Fibroblast of lung (primary cell): ENCODE measurements at places on chromosomes 5 and 9.

DNA sequence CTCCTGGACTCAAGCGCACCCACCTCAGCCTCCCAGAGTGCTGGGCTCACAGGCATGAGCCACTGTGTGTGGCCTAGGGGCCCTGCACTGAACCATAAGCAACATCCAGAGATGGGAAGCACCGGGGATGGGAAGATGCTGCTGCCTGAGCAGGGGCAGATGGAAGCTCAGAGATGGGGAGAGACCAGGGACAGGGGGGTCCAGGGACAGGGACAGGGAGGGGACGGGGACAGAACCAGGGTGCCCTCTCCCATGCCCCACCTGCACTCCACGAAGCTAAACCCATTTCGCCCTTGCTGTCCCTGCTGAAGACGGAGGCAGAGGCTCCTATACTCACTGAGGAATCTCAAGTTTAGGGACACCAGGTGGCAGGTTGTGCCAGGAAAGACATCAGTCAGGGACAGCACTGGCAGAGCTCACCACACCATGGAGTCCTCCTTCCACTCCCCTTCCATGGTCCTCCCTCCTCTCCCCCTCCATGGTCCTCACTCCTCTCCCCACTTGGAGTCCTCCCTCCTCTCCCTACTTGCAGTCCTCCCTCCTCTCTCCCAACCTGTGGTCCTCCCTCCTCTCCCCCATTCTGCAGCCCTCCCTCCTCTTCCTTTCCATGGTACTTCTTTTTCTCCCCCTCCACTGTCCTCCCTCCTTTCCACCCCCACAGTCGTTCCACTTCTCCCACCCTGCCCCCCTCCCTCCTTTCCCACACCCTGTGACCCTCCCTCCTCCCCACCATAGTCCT lies 45.5 kb upstream of the LRRC14B start:
- no peak for DNase-seq

GRCh38 chr9:135521608-135522095 lies 412 bp downstream of the LCN1 start:
- no peak for DNase-seq

DNA sequence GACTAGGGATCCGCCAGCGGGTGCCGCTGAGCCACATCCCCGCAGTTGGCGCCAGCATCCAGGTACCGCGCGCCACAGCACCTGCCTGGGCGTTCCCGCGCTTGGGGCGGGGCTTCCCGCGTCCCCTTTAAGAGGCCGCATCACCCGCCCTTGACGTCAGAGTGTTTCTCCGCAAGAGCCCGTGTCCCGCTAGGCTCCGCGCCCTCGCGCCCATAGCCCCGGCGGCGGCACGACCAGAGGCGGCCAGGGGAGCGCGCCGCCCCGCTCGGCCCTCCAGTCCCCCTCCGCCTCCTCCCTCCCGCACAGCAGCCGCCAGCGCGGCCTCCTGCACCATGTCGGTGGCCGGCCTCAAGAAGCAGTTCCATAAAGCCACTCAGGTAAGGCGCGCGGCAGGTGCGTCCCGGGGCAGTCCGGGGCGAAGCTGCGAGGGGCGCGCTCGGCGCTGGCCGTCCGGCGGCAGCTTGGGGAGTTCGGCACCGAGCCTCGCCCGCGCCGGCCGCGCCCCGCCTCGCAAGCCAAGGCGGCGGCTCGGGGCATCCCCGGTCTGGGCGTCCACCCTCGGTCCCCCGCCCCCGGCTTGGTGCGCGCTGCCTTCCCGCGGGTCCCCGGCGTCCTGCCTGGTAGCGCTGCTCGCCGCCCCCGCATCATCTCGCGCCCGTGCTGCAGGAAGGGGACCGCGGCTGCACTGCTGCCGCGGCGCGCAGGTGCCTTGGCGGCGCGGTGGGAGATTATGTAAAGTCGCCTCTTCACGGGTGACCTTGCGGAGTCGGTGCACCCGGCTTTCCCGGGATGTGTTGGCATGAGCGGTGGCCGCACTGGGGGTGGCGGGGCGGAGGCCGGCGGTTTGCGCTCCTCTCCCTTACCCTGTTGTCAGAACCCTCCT lies at the start of gene SH3GL2:
Gene SH3GL2, plus strand, starts transcription at position 156 of the 883 bp plus-strand sequence.
- peak; percentile 28 for DNase-seq

DNA sequence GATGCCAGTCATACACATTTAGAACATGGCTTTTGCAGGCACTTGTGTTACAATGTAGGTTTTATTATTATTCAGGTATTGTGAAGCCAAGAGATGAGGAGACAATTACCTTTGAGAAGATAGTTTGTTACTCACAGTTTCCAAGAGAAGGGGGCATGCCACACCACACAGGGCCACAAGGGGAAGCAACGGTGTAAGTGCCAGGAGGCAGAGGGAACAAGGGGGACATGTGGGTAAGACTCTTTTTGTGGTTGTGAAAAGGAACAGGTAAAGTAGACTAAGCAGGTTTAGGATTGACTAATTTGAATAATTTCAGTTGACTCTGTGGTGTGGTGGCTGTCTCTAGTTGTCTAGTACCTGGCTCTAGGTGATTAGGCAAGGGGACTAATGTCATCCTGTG lies 191.2 kb downstream of the TRPM6 start:
- no peak for DNase-seq

- DNase-seq, result peak; percentile 61
Measured at GRCh38 chr5:27944471-27944870, 906.1 kb upstream of the CDH9 start.

GRCh38 chr9:2717385-2717784 lies at the start of gene KCNV2:
TSS of gene KCNV2 (plus strand) at chr9:2717510. CDS start at chr9:2717740, 230 bp downstream.
- no peak for DNase-seq

DNA sequence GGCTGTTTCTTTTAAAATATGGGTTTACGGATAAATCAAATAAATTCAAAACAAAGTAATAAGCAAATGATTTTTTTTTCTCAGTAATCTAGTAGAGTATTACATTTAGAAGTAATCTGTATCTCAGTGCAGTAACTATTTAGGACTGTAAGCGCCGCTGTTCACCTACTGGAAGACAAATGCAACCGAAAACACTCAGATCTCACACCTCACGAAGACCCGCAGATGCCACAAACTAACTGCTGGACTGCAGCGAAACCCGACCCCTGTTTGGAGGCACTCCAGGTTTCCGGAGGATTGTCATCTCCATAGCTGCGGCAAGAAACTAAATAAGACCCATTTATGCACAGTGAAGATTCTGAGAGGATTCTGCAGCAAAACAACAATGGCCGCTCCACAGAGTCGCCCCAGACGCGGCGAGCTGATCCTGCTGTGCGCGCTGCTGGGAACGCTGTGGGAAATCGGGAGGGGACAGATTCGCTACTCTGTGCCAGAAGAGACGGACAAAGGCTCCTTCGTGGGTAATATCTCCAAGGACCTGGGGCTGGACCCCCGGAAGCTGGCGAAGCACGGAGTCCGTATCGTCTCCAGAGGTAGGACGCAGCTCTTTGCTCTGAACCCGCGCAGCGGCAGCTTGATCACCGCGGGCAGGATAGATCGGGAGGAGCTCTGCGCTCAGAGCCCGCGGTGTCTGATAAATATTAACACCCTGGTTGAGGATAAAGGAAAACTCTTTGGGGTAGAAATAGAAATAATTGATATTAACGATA lies at the start of gene PCDHGA8:
Gene PCDHGA8, plus strand, starts transcription at position 205 of the 770 bp plus-strand sequence. Its CDS starts 181 bp downstream, at position 386.
- peak; percentile 31 for DNase-seq
